Myometrial cell (primary cell): ENCODE measurements at places on chromosomes 3 and 15. TPM values are rescaled to one million over a fixed set of nuclear protein-coding genes. Genes with fewer than 3 reads are reported as not detected.

Gene FAM227B
- 1.8 and 2.9 TPM in 2 replicates for total RNA-seq

Gene RTP3
- not detected in 2 replicates for total RNA-seq

Gene CNTN3
- 0.58 and 0.71 TPM in 2 replicates for total RNA-seq

Gene NMNAT3
- total RNA-seq = under 0.01 TPM in 1 of 2 replicates, not detected in the other

Gene GOLGA6L9
- total RNA-seq = under 0.01 and 1.6 TPM in 2 replicates

Gene IL17RB
- total RNA-seq = not detected in 2 replicates

Gene ADGRG7
- not detected in 2 replicates for total RNA-seq

Gene TMEM108
- not detected in 2 replicates for total RNA-seq

Gene ATP2B2
- total RNA-seq = not detected in 2 replicates

Gene PLA1A
- total RNA-seq = 0.18 TPM in 1 of 2 replicates, not detected in the other

Gene ACTC1
- total RNA-seq = not detected in 2 replicates

Gene CHRNA7
- total RNA-seq = 2.9 TPM in 1 of 2 replicates, not detected in the other

Gene NR2E3
- 0.18 TPM in 1 of 2 replicates, not detected in the other for total RNA-seq

Gene ZBTB47
- 11.0 and 11.9 TPM in 2 replicates for total RNA-seq

Gene UQCRC1
- 425 and 465 TPM in 2 replicates for total RNA-seq

Gene RLBP1
- not detected in 2 replicates for total RNA-seq

Gene LSM3
- 16.3 and 17.6 TPM in 2 replicates for total RNA-seq

Gene COPS2
- total RNA-seq = 39.2 and 50.2 TPM in 2 replicates

Gene DGKG
- total RNA-seq = under 0.01 and 1.1 TPM in 2 replicates

Gene GOLGA8J
- total RNA-seq = not detected in 2 replicates

Gene OR5K2
- total RNA-seq = not detected in 2 replicates

Gene SMAD6
- total RNA-seq = 4.8 and 7.8 TPM in 2 replicates

Gene ATP13A5
- total RNA-seq = not detected in 2 replicates

Gene ELL3
- total RNA-seq = 0.86 and 20.0 TPM in 2 replicates

Gene CPNE4
- total RNA-seq = not detected in 2 replicates

Gene NAA80
- 16.8 and 18.2 TPM in 2 replicates for total RNA-seq

Gene ANKRD34C
- total RNA-seq = not detected in 2 replicates

Gene GOLGA6L7
- not detected in 2 replicates for total RNA-seq

Gene BCHE
- 2.9 and 5.8 TPM in 2 replicates for total RNA-seq

Gene LMAN1L
- total RNA-seq = not detected in 2 replicates

Gene TRIM59
- total RNA-seq = 26.8 and 35.1 TPM in 2 replicates

Gene SPINK8
- total RNA-seq = not detected in 2 replicates

Gene MASP1
- 51.3 and 52.5 TPM in 2 replicates for total RNA-seq

Gene STOML1
- 20.8 and 23.7 TPM in 2 replicates for total RNA-seq

Gene TM4SF18
- total RNA-seq = not detected in 2 replicates
